IMR-90 (cell line): ENCODE measurements at places on chromosomes 6 and 20. TPM values are rescaled to one million over a fixed set of nuclear protein-coding genes. Genes with fewer than 3 reads are reported as not detected.

GRCh38 chr6:26360451-26361416 is 4.3 kb upstream of the BTN3A2 start:
- DNase-seq: no peak

Gene SYNDIG1
- not detected in 2 replicates for polyA plus RNA-seq

DNA sequence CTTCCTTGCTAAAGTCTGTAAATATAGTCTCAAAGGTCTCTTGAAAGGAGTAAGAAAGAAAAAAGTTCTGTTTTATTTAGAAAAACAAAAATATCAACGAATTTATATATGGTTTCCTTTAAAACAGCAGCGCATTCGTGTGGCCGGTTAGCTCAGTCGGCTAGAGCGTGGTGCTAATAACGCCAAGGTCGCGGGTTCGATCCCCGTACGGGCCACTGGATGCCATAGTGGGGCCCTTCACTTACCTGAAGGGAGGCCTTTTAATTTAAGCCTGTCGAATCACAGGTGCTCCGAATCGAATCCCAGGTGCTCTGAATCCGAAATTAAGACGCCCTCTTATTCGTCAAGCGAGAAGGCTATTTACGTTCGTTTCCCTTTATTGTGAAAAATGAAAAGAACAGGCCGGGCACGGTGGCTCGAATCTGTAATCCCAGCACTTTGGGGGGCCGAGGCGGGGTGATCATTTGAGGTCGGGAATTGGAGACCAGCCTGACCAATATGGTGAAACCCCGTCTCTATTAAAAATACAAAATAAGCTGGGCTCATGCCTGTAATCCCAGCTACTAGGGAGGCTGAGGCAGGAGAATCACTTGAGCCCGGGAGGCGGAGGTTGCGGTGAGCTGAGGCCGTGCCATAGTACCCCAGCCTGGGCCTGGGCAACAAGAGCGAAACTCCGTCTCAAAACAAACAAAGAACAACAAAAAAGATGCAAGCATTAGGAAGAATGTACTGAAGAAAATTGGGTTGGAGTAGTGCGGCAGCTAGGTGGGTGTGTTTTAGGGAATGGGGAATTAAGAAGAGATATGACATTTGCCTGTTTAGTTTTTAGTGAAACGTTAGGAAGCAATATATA is 195.8 kb upstream of the ZNF184 start:
- DNase-seq: peak; percentile 77

DNA sequence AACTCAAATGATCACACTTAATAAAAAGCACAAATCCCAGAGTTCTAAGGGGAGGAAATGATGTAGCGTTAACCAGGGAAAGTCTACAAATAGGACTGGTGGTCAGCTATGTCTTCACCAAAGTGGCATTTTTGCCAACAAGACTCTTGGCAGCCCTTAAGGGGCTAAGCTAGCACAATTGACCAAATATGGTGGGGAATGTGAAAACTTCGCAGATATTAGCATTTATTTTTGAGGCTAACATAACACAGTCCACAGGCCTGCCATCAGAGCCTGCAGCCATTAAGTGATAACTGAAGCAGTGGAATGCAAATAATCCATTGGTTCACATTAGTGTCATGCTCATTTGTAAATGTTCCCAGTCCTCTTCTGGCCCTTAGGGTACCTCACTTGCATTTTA is 274.6 kb downstream of the FOXC1 start:
- no peak for DNase-seq

- no peak for DNase-seq
Measured at GRCh38 chr20:59094576-59094975, 52.0 kb upstream of the PRELID3B start.

DNA sequence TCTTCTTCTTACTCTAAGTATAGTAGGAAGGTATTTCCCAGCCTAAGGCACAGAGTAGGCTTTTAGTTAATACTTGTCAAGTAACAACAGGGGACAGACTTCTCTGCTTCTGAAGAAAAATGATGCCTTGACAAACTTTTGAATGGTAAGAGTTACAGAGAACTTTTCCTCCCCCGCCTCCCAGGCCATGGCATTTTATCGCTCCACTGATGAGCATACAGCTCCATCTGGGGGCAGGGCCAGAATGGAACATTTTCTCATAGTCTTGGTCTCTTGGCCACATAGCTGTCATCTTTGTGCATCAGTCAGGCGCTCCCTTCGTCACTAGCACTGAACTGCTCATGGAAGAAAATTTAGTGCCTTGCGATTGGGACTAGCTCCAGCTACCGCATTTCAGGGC is 1066.8 kb upstream of the CITED2 start:
- peak; percentile 63 for DNase-seq

GRCh38 chr20:10940941-10941340 is 267.1 kb upstream of the JAG1 start:
- DNase-seq: no peak

Gene HSPA1A
- polyA plus RNA-seq: 93.1 and 95.3 TPM in 2 replicates
